DMS79 treated with DMSO at 0.1 percent for 48 hours (cell line): ENCODE measurements at places on chromosomes 2 and 18.
A peak's percentile ranks its signal among the peaks of the same experiment; 100 is the strongest.

DNA sequence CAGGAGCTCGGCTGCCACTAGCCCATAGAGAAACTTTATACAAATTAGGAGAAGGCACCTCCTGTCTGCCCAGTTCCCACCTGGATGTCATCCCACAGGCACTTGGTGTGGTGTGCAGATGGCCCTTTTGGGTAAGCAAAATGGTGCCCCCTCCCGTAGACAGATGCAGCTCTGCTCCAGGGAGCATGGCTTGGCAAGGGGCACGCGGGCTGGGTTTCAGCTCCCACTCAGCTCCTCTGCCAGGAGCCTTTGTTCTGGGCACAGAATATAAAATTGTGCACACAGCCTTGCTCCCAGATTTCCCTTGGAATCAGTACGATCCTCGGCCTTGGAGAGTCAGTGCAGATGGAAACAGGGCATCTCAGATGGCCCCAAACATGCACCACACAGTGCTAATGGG lies 20.3 kb upstream of the KCNF1 start:
- no peak for DNase-seq

DNA sequence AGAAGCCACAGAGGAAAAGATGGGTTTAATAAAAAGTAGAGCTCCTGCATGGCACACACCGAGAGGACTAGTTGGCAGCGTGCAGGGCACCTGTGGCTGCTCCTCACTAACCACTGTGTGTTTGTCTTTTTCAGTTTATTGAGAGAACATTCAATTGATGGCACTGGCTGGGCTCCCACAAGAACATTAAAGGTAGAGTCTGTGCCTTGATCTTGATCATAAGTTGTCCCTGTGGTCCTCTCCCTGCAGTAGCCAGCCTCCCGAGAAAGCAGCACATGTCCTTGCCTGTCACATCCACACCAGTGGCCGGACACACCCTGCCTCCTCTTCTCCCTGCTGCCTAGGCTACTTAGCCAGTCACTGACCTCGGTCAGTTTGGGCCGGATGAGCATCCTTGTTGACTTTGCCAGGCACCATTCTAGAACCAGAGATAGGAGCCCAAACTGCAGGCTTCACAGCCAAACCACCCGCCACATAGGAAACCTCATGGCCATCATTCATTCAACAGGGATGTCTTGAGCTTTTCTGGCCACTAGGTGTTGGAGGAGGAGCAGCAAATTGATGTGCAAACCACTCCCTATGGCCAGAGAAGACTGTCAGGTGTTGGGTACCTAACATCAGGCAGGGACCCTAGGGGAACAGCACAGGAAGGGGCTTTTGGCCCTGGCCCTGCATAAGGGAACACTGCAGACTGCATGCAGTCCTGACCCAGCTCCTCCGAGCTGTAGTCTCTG lies 30.2 kb upstream of the SCLY start:
- DNase-seq = no peak

DNA sequence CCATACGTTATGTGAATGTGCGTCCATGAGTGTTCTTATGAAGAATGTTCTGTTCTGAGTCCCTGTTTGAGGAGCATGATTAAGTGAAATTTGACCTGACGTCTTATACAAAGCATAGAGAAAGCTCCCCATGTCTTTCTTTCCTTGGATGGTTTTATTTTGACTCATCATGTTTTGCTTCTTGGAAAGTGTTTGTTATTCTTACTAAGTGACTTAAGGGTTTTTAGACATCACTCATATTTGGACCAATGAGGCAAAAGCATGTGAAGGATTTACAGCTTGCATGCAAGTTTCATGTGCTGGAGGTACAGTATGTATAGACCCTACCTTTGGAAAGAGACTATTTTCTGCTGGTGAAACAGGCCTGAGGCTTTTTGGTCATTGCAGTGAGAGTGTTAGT lies 33.5 kb upstream of the ZEB2 start:
- DNase-seq = no peak

GRCh38 chr2:211396815-211397214 lies 840.4 kb downstream of the CPS1 start:
- no peak for DNase-seq

- DNase-seq = no peak
Measured at GRCh38 chr2:173647681-173648311, 293.1 kb downstream of the CDCA7 start.

GRCh38 chr18:11148680-11149440 lies 509 bp downstream of the PIEZO2 start:
- no peak for DNase-seq

- DNase-seq = no peak
Measured at GRCh38 chr18:27558388-27559155, 373.5 kb upstream of the CHST9 start.

DNA sequence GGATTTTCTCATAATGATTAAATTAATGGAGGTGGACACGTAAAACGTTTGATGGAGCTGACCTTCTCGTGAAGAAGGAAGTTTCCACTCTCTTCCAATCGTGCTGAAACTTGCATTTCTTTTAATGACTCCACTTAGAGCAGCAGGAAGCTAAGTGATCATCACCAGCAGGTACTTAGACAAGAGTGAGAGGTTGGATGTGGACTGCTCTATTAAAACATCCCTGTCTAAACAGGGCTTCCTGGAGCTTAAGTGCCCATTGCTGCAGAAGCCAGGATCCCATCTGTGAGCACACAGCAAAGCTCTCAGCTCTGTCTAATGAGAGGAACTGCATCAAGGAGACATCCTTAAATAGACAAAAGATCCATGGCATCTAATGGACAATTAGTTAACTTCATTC lies 1539.5 kb upstream of the CELF4 start:
- peak; percentile 96 for DNase-seq
